ENCODE measurements at places on chromosomes 16 and 17.

GRCh38 chr17:76261421-76262215 is 3.5 kb upstream of the UBALD2 start:
- no peak for DNase-seq

- DNase-seq: no peak
These were observed at the start of gene ADAP2 for GRCh38 chr17:30921544-30922196. ADAP2 (plus strand) TSS chr17:30921945; CDS start chr17:30922015, 70 bp downstream.

DNA sequence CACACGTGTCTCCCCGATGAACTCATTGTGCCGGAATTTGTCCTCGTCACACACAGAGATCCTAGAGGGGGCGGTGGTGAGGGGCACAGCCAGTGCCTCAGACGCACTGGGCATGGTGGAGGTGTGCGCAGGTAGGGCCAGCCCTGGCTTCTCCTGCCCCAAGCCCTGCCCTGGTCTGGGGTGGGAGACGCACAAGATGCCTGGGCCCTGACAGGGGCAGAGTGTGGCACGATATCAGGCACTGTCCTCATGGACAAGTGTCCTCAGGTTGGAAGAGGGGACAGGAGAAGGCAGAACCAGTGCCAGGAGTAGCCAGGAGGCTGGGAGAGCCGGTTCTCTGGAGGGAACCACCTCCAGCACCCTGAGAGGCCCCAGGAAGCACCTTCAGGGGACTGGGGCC is 20.0 kb downstream of the DOC2B start:
- DNase-seq: no peak

DNA sequence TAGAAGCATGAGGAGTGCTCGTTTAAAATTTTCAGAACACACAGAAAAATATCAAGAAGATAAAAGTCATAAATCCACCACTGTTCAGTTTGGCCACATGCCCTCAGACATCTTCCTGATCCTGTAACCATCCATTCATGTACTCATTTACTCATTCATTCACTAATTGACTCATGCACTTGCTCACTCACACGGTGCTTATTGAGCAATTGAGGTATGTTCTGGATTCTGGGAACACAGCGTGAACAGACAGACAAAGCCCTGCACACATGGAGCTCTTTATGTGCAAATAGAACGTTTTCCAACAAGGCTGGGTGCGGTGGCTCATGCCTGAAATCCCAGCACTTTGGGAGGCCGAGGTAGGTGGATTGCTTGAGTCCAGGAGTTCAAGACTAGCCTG is 10.2 kb upstream of the NATD1 start:
- DNase-seq: no peak

GRCh38 chr17:13253733-13254410 is 236.0 kb upstream of the ELAC2 start:
- DNase-seq: no peak

- DNase-seq: peak; percentile 54
These were observed 22.3 kb upstream of the ZNHIT3 start for GRCh38 chr17:36463916-36464764.

GRCh38 chr16:57165938-57166337 is 19.9 kb downstream of the PSME3IP1 start:
- DNase-seq: no peak

- no peak for DNase-seq
These were observed 133.0 kb upstream of the GSE1 start for GRCh38 chr16:85479972-85480726.

DNA sequence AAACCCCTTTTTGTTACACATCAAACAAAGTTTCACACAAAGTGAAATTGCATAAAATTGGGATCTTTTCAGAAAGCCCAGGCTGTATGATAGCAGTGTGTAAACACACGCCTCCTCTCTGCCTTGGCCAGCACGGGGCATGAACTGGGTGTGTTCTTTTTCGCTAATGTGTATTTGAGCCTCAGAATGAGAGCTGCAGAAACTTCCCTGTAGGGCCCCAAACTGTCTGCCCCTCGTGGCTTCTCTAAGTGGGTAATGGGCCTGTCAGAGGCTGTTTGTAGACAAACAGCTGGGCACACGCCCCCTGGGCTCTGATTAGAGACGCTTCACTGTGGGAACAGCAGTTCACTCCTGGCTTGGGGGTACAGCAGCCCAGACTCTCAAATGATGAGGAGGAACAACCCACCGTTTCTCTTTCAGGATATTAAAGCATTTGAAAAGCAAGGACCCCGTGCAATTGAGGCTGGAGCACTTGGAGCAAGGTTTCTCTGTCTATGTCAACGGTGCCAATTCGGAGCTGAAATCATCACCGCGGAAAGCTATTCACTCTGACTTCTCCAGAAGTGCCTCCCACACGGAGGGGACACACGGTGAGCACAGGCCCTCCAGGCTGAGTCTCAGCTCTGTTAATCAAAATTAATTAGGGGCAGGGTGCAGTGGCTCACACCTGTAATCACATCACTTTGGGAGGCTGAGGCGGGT is 78.4 kb downstream of the KATNIP start:
- no peak for DNase-seq

DNA sequence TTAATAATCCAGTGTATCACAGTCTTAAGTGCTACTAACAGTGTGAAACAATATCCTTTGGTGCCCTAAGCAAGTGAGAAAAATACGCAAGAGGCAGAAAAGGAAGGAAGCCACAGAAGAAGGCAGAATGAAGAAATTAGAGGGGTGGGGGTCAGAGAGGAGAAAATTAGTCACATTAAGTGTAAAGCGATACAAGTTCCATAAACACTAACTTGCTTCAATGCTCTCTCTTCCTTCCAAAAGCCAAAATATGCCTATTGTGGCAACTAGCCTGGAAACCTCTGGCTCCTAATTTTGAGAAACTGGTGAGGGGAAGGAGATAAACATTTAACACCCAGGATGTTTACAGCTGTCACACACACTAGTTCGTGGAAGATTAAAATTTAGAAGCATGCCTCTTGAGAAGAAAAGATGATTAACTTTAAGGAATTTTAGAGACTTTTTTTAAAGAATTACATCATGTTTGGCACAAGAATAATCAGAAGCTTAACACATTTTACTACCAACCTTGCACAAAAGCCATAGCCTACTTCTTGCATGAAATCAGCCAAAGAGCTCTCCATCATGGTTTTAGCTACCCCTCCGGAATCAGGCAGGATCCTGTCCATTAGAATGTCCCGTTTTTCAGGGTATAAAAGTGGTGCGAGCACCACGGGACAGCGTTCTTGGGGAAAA is 44.7 kb downstream of the CNOT1 start:
- no peak for DNase-seq

- no peak for DNase-seq
These were observed 571 bp upstream of the NME1 start for GRCh38 chr17:51152766-51153209.

GRCh38 chr16:48136547-48137360 is 19.0 kb downstream of the ABCC12 start:
- DNase-seq: no peak

- DNase-seq: no peak
These were observed 19.6 kb downstream of the SNN start for GRCh38 chr16:11687601-11688519.

DNA sequence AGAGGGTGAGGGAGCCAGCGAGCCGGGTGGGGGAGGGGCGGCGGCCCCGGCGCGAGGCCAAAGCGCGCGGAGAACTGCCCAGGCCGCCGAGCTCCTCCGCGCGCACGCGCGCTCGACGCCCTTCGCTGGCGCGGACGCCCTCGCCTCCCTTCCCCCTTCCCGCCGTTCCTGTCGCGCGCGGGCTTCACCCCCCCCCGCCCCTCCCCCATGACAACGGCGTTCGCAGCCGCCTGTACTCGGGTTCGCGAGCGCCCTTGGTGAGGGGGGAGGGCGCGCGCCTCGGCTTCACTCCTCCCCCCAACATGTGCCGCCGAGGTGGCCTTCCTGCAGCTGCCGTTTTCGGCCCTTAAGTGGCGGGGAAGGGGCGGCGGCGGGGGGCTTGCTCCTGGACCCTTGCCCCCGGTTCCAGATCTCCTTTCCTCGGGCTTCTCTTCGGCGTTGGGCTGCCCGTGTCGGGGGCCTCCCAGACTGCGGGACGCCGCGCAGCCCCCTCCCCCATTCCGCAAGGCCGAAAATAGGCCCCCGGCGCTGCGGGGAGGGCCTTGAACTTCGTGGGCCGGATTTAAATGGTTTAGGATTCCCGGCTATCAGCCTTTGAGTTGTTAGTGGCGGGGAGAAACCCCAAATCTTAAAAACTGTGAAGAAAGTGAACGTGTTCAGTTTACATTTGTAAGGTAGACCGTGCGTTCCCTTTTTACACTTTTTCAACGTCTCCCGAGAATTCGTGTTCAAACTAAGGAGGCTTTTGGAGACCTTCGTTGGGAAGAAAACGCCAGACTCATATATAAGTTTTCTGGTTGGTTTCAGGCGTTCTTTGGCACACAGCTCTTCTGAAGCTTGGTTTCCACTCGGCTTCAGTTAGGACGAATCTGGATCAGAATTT is 653 bp downstream of the SRRM2 start:
- DNase-seq: peak; percentile 71

DNA sequence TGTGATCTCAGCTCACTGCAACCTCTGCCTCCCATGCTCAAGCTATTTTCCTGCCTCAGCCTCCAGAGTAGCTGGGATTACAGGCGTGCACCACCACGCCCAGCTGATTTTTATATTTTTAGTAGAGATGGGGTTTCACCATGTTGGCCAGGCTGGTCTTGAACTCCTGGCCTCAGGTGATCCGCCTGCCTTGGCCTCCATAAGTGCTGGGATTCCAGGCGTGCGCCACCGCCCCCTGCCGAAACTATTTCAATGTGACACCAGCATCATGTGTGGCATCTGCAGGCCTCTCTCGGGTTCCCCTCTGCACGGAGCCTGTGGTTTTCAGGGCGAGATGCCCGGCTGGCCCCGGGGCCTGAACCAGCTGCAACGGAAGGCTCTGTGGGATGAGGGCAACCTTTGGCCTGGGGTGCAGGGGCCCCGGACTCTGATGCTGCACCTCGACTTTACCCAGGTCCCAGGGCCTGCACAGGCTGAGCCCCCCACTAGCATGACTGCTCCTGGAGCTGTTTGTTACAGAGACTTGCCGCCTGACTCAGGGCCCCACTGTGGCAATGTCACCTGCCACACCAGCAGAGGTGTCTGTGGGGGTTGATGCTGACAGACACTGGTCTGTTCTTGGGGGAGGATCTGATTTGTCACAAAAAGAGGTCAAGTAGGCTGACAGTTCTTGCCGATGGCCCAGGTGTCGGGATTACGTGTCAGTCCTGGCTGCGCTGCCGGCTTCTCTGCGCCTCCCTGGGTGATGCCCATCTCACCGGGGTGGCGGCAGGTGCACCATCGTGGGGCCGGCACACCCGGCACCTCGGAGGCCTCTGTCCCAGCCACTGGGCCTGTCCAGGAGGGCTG is 8.6 kb upstream of the TEX19 start:
- DNase-seq: no peak

DNA sequence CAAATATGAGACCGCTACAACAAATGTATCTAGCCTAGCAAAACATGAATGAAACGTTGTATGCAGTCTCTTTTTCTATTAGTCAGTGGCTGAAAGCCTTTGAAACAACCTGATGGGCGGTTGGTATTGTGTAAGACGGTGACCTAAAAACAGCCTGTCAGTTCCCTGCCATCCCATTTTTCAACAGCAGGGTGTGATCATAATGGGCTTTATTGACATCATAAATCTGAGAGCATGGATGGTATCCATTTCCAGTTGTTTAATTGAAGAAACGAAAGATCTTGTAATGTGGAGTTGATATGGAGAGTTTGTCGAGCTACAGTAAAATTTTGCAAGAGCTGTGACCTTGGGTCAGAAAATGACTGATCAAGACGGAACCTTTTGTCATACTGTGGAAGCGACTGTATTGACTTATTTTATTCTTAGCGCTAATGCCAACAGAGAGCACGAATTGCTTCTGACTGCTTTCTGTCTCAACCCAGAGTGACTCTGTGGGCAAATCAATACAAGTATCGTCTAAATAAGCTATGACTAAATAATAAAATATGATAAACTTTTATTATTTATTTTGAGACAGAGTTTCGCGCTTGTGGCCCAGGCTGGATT is 12.3 kb upstream of the MEIOB start:
- no peak for DNase-seq

DNA sequence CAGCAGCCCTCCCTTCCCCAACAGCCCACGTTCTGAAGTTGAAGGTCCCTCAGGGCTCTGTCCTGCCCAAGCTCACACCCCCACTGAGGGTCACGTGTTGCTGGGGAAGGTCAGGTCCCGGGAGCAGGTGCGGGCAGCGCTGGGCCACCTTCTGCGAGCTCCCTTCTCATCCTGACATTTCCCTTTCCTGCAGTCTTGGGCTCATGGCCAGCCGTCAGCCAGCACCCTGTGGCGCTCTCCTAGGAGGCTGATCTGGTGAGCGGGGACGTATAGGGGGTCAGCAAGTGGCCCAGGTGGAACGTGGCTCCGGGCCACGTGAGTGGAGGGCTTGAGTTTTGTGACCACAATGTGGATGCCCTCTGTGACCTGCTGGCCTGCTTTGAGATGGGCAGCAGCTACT is 73.4 kb downstream of the RAP1GAP2 start:
- no peak for DNase-seq

DNA sequence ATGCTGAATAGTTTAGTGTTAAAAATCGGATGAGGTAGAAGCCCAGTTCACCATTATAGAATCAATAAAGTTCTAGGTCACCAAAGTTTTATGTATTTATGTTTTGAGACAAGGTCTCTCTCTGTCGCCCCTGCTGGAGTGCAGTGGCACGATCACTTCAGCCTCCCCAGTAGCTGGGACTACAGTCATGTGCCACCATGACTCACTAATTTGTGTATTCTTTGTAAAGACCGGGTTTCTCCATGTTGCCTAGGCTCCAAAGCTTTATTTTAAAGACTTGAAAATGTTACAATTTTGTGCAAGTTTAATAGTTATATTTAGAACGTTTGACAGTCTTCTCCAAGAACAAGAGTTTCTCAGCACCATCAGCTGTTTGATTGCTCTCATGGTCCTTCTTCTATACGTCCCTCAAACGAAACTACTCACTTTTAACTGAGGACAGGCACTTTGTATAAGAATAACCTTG is 32.1 kb downstream of the NDE1 start:
- no peak for DNase-seq

- DNase-seq: no peak
These were observed 24.2 kb upstream of the ATP2A3 start for GRCh38 chr17:3988297-3989040.

DNA sequence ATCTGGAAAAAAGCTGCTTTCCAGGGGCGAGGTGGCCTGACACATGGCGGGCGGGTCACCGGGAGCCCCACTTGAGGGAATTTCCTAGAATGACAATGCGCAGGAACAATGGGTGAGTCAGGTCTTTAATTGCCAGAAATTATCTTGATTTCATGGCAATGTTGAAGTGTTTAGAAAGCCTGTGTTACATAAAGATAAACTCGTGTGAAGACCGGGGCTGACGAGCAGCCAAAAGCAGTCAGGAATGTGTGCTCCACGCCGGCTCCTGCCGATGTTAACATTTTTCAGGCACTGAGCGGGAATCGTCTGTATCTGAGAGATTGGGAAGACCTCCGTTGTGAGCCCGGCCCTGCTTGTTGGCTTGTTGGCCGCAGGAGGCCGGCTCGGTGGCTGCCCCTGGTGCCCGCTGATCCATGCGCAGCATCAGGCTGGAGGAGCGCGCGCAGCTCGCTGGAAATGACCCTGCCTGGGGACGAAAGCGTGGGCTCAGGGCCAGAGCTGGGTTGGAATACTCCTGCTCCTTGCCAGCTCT is 353.1 kb downstream of the FOXL1 start:
- no peak for DNase-seq
